ENCODE measurements at places on chromosomes 12 and 14.

DNA sequence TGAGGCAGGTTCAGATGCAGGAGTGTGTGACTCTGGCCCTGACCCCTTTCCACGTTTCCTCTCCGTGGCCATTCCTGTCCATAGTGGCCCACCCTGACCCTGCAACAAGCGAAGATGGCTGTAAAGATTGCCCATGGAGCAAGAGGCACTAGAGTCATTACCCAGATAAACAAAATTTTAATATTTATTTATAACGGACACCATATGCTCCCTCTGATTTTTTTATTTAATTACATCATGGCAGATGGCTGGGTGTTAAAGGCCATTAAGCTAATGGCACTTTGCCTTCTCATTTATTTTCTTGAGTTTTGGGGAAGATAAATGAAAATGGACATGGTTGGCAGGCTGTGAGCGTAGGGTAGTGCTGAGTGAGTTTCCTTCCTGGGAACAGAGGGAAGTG, 58.7 kb downstream of the WSCD2 start:
- DNase-seq = no peak

GRCh38 chr14:55530464-55530863, 49.5 kb upstream of the KTN1 start:
- DNase-seq = no peak

DNA sequence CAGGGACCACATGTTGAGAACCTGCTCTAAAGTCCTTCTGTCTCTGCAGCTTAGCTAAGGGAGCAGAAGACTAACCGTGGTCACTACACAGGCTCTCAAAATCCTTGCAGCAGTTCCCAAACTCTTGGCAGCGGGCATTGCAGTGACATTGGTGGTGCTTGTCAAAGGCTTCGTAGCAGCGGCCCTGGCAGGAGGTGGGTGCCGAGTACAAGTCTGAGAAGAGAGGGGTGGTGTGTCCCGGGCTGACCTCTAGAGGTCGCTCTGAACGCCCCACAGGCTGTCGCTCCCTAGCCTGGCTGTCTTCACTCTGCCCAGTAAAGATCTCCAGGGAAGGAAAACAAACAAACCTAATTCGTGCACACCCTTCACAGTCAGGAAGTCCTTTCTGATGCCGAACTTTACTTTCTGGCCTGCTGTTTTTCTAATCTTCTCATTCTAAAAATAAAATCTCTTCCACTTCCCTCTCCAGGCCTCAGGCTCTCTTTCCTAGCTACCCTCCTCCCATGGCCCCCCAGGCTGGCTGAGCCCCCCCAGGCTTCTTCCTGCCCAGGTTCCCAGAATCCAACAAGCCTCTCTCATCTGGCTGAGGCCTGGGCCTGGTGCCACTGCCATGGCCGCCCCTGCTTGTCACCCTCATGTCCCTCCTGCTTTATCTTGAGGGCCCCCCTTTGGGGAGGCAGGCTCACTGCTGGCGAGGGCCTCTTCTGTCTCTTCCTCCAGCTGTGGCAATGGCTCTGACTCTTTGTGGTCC, 7.7 kb downstream of the ENDOU start:
- DNase-seq = no peak

GRCh38 chr14:35386673-35387125, 17.9 kb downstream of the NFKBIA start:
- no peak for DNase-seq

DNA sequence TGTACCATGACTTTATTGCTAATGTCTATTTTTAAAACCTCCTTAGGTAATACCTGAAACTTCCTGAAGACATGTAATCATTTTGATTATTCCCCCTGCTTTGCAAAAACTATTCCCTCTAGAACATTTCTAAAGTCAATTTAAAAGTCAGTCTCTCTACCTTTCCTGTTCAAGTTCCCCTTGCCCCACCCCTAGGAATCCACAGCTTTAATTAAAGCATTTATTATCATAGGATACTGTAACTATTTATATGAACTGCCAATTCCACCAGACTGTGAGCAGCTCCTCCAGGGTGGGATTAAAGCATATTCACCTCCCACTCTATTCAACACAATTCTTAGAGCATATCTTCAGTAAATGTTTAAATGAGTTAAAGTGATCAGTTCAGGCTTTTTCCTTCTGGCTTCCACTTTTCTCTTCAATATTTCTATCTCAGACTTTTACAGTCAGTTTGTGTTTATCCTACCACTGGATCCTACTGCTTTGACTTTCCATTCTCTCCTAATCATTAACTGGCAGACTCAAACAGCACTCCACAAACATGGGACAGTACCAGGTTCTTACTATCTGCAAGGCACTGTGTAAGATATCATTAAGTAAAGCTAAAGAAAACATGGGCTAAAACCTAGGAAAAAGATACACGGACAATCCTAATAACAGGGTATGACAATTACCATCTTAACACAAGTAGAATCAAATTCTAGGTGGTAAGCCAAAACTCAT, 39.1 kb downstream of the PTPN21 start:
- no peak for DNase-seq

DNA sequence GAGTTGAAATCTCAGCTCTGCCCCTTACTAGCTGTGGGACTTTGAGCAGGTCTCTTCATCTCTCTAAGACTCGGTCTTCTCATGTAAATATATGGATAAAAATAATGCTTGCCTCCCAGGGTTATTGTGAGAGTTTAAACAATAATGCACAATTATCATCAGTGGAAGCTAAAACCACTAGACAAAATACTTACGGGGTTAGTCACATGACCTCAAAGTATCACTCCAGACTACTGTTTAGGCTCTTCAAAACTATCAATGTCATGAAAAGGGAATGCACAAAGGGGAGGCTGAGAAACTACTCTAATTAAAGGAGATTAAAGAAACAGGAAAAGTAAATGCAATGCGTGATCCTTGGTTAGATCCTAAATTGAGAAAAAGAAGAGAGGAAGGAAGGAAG, 24.5 kb upstream of the TSPAN11 start:
- DNase-seq = no peak

DNA sequence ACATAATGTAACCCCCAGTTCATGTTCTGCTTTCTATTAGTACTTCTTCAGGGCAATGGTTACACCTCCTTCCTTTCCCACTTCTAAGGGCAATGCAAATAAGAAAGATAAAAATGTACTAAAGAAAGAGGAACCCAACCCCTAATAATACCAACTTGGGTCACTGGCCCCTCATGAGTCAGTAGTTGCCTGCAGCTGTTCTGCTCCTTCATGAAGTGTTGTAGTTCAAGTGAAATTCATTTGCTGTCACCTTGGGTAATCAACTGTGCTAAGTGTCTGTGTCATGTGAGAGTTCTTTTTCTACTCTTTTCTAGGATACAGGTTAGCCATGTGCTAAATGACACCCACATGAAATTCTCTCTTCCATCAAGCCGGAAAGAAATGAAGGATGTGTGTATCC, 91.8 kb downstream of the PLXNC1 start:
- no peak for DNase-seq

- DNase-seq = no peak
Measured at GRCh38 chr14:59919570-59920377, at the start of gene LRRC9. Gene LRRC9, plus strand, starts transcription at chr14:59920144.

DNA sequence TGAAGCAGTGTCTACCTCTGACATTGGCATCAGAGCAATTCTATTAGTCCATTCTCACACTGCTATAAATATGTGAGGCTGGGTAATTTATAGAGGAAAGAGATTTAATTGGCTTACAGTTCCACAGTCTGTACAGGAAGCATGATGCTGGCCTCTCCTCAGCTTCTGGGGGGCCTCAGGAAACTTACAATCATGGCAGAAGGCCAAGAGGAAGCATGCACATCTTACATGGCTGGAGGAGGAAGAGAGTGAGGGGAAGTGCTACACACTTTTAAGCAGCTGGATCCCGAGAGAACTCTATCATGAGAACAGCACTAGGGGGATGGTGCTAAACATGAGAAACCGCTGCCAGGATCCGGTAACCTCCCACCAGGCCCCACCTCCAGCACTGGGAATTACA, 25.7 kb upstream of the SEL1L start:
- DNase-seq = no peak

DNA sequence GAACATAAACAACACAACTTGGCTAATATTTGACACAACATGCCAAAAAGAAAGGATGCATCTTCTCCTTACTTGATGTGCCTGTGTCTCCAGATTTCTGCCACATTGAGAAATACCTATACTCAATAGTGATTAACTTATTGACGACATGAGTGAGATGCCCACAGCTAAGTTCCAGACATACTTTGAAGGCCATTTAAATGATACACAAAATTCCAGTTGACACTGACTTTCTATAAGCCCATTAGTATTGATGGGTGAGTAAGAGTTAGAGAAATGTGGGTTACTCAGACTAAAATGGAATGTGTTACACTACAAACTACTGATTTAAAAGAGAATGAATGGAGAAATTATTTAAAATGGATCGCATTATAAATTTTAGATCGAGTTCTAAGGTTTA, 838.2 kb upstream of the MGAT4C start:
- DNase-seq = no peak

DNA sequence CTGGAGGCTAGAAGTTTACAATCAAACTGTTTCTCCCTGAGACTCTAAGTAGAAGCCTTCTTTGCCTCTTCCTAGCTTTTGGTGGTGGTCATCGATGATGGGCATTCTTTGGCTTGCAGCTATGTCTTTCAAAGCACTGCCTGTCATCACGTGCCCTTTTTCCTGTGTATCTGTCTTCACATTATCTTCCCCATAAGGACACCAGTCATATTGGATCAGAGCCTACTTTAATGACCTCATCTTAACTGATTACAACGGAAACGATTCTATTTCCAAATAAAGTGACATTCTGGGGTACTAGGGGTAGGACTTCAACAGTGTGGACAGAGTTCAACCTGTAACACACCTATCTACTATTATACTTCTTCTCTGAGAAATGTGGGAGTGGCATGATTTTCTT, 31.1 kb upstream of the IFNG-AS1 start:
- no peak for DNase-seq

DNA sequence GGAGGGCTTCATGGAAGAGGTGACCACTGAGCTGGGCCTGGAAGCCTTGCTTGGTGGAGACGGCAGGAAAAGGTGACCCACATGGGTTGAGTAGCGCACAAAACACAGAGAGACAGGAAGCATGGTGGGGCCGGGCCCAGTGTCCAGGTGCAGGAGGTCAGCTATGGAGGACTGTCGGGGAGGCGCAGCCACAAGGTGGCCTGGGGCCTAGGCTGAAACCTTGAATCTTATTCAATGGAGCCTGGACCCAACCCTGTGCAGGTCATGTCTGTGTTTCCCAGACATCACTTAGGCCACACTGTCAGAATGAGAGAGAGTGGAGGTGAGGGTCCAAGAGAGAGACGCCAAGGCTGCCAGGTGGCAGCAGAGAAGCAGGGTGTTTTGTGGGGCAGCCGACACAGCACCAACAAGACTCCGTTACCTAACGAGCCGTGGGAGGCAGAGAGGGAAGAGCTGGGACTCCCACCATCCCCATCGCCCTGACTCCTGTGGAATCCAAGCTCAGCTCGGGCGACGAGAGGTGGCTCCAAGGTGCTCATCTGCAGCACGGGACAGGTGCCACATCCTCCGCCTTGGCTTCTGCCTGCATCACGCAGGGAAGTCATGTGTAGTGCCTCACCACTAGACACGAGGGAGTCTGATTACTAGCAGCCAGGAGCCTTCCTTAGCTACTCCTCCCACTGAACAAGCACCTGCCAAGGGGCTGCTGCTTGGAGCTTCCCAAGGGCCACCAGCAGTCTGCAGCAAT, 38.7 kb downstream of the DEGS2 start:
- DNase-seq = no peak

GRCh38 chr12:107310621-107311020, 217.3 kb upstream of the CRY1 start:
- DNase-seq = no peak

DNA sequence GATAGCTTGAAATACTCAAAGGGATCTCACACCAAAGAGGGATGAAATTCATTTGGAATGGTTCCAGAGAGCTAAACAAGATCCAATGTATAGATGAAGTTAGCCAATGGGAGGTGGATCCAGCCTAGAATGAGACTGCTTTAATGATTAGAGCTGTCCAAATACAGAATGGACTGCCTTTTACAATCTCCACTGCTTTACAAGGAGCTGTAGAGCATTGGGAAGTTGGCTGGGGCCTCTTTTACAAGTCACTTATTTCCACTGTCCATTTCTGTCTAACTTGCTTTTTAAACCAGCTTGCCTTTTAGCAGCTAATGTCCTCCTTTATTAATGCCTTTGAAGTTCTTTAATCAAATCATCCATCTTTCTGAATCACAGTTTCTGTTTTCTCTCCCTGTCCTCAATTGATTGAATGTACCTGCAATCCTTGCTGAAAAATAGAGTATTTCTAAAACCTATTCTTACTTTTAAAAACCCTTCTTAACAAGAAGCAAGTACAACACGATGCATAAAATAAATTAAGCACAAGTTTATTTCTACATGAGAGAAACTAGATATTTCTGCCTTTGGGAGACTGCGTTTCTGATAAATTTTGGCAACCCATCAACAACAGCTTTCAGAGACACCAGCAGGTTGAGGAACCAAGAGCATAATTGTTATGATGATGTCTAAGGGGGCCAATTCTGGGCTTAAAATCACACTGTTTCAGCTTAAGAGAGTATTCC, 3.4 kb upstream of the ATP2A2 start:
- no peak for DNase-seq

GRCh38 chr14:36068777-36069534, 107.6 kb downstream of the PTCSC3 start:
- peak; percentile 31 for DNase-seq

GRCh38 chr12:121417847-121418246, 17.9 kb downstream of the RNF34 start:
- DNase-seq = no peak

- no peak for DNase-seq
Measured at GRCh38 chr12:104957719-104958000, 430 bp downstream of the SLC41A2 start.

- DNase-seq = no peak
Measured at GRCh38 chr14:32584079-32584478, 255.0 kb downstream of the AKAP6 start.

- DNase-seq = no peak
Measured at GRCh38 chr12:1594006-1594260, 448 bp downstream of the FBXL14 start.

DNA sequence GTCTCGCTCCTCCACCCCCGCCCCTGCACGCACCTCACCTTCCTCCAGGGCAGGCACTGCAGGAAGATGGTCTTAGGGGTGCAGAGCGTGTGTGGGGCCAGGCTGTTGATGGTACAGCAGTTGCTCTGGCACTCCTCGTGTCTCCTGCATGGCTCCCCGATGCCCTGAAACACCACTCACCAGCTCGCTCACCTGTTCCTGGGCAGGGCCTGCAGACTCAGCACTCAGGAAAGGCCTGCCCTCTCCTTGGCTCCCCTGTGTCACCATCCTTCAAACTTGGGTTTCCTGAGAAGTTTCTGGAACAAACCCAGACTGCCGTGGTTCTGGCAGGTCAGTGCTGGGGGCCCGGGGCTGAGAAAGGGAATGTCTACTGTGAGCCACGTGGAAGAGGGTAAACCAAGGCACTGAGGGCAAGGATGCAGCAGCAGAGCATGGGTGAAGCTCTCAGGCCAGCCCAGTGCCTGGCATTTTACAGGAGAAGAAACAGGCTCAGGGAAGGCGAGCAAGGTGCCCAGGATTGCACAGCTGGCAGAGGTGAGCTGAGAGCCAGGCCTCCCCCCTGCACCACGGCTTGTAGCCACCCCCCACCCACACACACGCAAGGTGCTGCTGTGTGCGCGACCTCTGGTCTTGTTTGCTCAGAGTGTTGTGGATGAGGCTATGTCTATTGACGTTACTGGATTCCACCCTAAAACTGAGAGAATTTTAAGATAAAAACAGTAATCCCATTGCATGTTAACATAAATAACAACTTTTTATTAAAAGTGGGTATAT, 5.5 kb downstream of the LRCOL1 start:
- DNase-seq = no peak

GRCh38 chr12:31578632-31579031, 12.3 kb downstream of the DENND5B start:
- DNase-seq = no peak
